ENCODE measurements at places on chromosomes 4 and X.

DNA sequence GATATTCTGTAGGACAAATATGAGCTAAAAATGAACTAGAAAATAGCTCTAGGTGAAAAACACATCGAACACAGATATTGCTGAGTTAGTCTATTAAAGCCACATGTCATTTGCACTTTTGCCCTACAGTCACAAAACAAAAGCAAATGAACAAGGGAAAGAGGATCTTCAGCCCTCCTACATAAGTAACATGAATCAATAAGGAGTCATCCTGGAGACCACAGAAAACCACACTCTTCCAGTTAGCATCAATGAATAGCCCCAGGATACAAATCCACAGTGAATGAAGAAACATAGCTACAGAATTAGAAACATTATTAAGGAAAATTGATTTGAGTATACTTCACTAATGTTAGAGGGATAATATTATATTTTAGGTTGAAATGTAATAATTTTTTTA is 311.4 kb downstream of the MAPK10 start:
- no peak for DNase-seq

GRCh38 chr4:76305971-76306881 is at the start of gene STBD1:
STBD1 (plus strand) TSS chr4:76306733; CDS start chr4:76306770, 37 bp downstream.
- DNase-seq: no peak

DNA sequence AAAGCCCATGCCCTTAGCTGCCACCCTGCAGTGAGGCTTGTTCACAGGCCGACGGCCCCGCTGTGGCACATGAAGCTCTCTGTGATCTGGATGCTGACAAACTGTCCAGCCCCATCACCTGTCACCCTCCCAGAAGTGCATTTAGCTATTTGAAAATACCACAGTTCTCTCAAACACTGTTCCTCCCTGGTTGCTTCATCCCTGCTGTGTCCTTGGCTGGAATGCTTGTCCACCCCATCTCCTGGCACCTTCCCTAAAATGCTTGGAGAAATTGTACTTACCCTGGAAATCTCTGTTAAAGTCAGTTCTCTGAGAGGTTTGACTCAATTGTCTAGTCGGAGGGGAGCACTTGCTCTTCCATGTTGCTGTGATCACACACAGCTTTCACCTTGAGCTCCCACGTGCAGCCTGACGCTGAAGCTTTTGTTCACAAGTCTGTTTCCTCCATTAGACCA is 10.1 kb downstream of the SYNPO2 start:
- no peak for DNase-seq

DNA sequence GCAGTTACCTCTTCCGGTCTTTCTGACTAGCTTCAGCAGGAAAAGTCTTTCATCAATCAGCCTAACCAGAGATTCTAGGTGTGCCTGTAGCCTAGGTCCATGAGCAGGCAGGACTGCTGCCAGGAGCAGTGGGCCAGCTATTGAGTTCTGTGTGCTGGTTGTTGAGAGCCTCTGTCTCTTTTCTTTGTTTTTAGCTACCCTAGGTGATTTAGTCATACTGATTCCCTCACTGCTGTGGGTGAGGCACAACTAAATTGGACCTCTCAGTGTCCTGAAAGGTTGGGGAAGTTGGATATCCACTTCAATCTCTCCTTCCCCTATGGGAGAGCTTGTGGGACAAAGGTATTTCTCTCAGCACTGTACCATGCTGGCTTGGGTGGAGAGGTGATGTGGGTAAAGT is 354.9 kb downstream of the GPAT3 start:
- no peak for DNase-seq

DNA sequence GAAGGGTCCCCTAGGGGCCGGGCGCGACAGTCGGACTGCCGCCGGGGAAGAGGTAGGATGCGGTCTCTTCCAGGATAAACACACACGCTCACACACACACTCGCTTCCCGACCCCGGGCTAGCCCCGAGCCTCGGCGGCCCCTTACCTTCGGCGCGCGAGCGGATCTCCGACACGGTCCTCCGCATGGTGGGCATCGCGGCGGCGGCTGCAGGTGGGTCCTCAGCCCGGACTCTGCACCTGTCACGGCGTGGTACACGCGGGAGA is 294 bp downstream of the ATP8A1 start:
- no peak for DNase-seq

DNA sequence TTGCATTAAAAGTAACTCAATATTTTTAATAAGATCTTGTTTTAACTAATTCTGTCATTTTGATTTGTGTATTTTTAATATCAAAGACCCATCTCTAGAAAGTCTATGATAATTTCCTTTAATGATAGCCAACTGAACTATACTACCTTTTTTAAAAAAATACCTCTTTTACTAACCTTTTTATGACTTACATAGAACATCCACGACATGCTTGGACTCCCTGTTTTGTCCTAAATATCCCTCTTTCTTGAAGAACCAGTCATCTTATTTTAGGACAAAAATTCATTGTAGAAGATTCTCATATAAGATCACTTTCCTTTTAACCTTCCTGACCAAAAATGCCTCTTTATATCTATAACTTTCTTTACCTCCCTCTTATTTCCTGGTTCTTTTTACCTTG is 76.8 kb upstream of the GC start:
- no peak for DNase-seq
